Vagina (tissue), 2 donors: ENCODE measurements at places on chromosomes 12 and 14. TPM values are rescaled to one million over a fixed set of nuclear protein-coding genes. Genes with fewer than 3 reads are reported as not detected.

The DHRS7 gene
- total RNA-seq, result 43.0 TPM

The IFI27L2 gene
- 171 TPM for total RNA-seq

The DPY19L2 gene
- total RNA-seq, result 9.6 TPM

The SLC25A29 gene
- 58.9 TPM for total RNA-seq

The KCNH3 gene
- not detected for total RNA-seq

DNA sequence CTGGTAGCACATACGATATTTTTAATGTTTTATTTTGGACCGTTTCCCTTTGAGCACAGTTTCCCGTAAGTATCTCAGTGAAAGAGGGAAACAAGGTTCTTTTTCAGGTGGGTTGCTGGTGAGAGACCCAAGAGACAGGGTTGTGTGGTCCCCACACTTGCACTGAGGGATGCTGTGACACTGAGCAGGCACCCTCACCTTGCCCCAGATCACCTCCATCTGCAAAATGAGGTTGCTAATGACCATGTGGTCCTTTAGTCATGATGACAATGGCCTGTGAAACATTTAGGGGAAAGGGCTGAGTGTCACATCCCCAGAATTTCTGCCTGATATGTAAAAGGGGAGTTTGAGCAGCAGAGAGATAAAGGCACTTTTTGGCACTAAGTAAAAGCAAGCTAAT is 4.3 kb downstream of the CCND2 start:
- H3K27ac ChIP-seq, result peak overlapping the region; percentile 97
- DNase-seq, result peak; percentile 56
- no peaks in the 10 kb centered on the region for H3K36me3 ChIP-seq
- H3K27me3 ChIP-seq, result no peaks in the 10 kb centered on the region

- no peaks in the 10 kb centered on the region for H3K36me3 ChIP-seq
- no peak for DNase-seq
- no peaks in the 10 kb centered on the region for H3K4me1 ChIP-seq
- no peak overlapping the region for H3K27ac ChIP-seq
- H3K27me3 ChIP-seq, result no peaks in the 10 kb centered on the region
These were observed 596.7 kb upstream of the ATP2B1 start for GRCh38 chr12:90305379-90305778.

DNA sequence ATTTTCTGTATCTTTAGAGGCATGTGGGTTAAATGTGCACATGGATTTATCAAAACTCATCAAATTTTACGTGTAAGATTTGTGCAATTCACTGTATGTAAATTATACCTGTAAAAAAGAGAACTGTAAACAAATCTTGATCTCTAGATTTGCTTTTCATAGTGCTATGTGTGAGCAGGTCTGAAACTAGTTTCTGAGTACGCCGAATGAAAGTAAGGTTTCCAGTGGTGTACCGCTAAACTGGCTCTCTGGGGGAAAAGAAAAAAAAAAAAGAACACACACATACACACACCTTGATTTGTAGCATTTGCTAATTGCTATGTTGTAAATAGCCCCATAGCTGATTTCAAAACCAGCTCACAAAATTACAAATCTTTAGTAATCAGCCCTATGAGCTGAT is 8.6 kb upstream of the SLC41A2 start:
- DNase-seq, result no peak
- H3K27ac ChIP-seq, result no peak overlapping the region
- no peaks in the 10 kb centered on the region for H3K36me3 ChIP-seq
- no peaks in the 10 kb centered on the region for H3K4me1 ChIP-seq
- no peak overlapping the region for H3K4me3 ChIP-seq

GRCh38 chr14:72855913-72856312 is 38.0 kb downstream of the DPF3 start:
- H3K4me3 ChIP-seq, result no peak overlapping the region
- no peak overlapping the region for H3K27ac ChIP-seq
- no peak for DNase-seq
- H3K27me3 ChIP-seq, result no peaks in the 10 kb centered on the region

GRCh38 chr14:76922092-76922491 is 95.9 kb downstream of the LRRC74A start:
- DNase-seq, result no peak
- no peaks in the 10 kb centered on the region for H3K27me3 ChIP-seq
- no peak overlapping the region for H3K4me3 ChIP-seq
- H3K27ac ChIP-seq, result peak overlapping the region; percentile 7
- H3K36me3 ChIP-seq, result no peaks in the 10 kb centered on the region

- peaks cover 30% of the 10 kb centered on the region for H3K4me1 ChIP-seq
- no peaks in the 10 kb centered on the region for H3K27me3 ChIP-seq
- peak overlapping the region; percentile 90 for H3K27ac ChIP-seq
- no peaks in the 10 kb centered on the region for H3K36me3 ChIP-seq
These were observed 674 bp downstream of the NIN start for GRCh38 chr14:50830044-50830931.

DNA sequence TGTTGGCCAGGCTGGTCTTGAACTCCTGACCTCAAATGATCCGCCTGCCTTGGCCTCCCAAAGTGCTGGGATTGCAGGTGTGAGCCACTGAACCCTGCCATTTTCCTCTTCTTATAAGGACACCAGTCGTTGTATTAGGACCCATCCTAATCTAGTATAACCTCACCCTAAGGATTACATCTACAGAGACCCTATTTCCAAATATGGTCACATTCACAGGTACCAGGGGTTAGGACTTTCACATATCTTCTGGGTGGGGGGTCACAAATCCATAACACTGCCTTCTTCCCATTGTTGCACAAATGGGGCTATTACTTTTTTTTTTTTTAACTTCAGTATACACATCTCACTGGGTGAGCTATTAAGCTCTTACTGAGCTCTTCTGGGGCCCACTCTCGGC is 38.6 kb downstream of the ARF6 start:
- DNase-seq, result no peak
- no peak overlapping the region for H3K4me3 ChIP-seq
- no peak overlapping the region for H3K27ac ChIP-seq
- no peaks in the 10 kb centered on the region for H3K4me1 ChIP-seq

DNA sequence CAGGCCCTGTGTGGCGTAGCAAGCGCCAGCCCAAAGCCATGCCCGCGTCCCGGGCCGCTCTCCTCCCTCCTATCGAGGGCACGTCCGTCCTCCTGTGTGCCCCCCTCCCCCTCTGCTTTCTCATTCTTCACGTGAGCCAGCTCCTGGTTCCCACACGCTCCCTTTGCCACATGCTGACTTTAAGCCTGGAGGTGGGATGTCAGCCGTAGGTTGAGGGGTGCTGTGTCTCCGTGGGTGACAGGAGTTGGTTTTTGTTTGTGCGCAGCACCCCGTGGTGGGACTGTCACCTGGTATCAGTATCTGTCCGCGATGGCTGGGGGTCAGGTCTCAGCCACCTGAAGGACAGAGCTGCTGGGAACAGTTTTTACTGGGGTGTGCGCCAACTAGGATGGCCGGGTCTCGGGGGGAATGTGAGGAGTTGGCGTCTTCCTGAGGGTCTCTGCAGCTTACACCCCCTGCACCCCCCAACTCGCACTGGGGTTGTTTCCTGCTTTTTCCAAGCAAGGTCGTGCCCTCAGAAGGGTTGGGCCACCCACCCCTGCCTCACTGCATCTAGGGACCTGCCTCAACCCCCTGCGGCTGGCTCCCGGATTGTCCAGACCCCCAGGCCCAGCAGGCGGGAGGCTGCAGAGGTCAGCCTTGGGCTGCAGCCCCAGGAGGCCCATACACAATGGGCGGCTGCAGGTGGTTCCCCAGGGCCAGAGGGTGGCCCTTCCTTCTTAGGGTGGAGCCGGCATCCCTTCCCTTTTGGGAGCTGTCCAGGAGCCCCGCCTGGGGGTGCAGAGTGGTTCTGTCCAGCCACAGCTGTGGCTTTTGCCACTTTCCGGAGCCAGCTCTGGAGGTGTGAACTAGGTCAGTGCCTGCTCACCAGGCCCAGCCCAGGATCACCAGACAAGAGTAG is 7.3 kb downstream of the ULK1 start:
- H3K4me3 ChIP-seq, result no peak overlapping the region
- H3K4me1 ChIP-seq, result peaks cover 85% of the 10 kb centered on the region
- no peak for DNase-seq

GRCh38 chr12:105235281-105235731 is 668 bp downstream of the APPL2 start:
- H3K4me3 ChIP-seq, result peak overlapping the region; percentile 98
- H3K27ac ChIP-seq, result peak overlapping the region; percentile 97
- H3K4me1 ChIP-seq, result peaks cover 51% of the 10 kb centered on the region
- no peaks in the 10 kb centered on the region for H3K36me3 ChIP-seq
- no peak for DNase-seq
- no peaks in the 10 kb centered on the region for H3K27me3 ChIP-seq

DNA sequence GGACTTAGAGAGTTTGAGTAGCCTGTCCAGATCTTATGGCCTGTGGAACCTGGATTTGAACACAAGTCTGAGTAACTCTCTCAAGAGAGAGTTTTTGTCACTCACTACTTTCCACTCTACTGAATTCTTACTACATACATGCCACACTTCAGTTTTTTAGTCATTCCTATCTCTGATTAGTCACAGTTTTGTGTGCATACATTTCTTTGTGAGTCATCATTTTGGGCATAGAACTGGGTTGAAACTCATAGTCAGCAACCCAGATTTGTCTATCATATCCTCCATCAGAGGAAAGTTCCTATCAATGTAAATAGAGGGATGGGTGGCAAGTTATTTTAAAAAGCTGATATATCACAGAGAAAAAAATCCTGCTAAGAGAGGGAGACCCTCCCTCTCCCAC is 42.9 kb downstream of the FLRT2 start:
- H3K36me3 ChIP-seq, result no peaks in the 10 kb centered on the region
- DNase-seq, result no peak
- H3K4me3 ChIP-seq, result no peak overlapping the region
- H3K27me3 ChIP-seq, result no peaks in the 10 kb centered on the region
- H3K27ac ChIP-seq, result no peak overlapping the region
- H3K4me1 ChIP-seq, result peaks cover 11% of the 10 kb centered on the region

DNA sequence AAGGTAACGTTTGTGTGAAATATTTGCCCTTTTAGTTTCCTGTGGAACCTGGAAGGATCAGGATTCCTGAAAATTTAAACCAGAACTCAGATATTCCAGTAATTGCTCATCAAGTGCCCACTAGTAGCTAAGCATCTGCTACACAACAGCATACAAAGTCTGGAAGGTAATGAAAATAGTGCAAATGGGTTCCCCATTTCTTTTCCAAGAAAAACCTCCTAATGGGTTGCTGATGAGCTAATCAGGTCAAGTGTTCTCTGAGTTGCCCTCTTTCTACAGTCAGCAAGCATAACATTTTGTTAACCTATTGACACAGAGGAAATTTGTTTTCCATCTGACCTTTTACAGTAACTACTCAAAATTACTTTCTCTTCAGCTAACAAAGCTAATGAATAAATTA is 83.6 kb upstream of the PMCH start:
- H3K4me1 ChIP-seq, result no peaks in the 10 kb centered on the region
- H3K27ac ChIP-seq, result no peak overlapping the region
- H3K4me3 ChIP-seq, result no peak overlapping the region
- DNase-seq, result no peak

DNA sequence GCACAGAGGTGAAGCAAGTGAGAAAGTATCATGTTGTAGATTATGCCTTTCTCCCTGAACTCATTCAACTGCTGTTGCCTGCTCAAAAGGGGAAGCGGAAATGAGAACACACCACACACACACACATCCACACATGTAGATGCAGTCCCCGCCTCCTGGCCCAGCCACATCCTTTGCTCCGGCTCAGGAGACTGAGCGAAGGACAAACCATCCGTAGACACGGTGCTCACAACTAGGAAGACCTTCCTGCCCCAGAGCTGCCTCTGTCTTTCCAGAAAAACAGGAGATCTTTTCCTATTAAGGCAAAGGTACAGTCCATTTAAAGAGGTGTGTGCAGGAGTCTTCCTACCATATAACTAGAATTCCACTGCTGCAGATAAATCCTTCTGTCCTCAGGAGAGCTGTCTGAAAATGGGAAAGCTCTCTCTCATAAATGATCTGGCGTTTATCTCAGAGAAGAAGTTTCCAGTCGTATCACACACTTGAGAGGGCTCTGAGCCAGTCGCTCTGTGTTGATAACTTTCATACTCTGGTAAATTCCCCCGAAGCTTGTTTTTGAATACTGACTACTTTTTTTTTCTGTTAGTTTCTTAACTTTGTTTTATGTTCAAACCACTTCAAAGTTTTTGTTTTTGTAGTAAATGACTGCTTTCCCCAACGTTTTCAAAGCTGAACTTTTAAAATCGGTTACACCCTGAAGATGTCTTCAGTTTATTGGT is at the start of gene TESPA1:
Gene TESPA1, minus strand, starts transcription at position 105 of the 719 bp plus-strand sequence. CDS start 10,200 bp downstream, outside the sequence.
- no peak for DNase-seq
- no peaks in the 10 kb centered on the region for H3K27me3 ChIP-seq
- no peaks in the 10 kb centered on the region for H3K36me3 ChIP-seq
- H3K27ac ChIP-seq, result peak within 1 kb of the TSS; percentile 54

DNA sequence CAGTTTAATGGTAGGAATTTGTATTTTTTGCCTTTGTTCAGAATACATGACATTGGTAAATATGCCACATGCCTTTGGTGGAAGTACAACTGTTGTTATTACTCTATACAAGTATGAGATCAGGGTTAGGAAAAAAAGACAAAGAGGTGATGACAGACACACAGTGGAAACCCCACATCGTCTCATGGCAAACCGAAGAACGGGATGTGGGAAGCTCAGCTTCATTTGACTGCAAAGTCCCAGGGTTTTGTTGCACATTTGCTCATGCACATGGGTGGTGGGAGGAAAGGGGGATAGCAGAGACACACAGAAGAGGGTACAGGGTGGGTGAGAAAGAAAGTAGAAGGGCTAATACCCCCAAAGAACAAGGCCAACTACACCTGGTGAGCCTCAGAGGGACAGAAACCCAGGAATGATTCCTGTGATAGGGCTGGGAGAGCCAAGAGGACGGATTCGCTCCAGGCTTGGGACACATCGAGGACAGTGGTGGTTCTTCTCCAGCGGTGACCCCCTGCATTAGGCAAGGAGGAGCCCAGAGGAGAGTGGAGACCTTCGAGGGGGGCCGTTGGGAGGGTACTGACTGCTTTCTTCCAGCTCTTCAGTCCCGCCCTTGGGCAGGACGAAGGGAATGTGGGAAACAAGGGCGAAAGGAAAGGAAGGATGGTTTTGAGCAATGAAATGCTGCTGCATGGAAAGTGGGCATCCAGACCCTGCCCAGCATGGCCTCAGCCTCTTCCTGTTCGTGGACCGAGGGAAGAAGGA is 8.1 kb downstream of the VAMP1 start:
- H3K27me3 ChIP-seq, result no peaks in the 10 kb centered on the region
- peak overlapping the region; percentile 21 for H3K27ac ChIP-seq
- no peak for DNase-seq

DNA sequence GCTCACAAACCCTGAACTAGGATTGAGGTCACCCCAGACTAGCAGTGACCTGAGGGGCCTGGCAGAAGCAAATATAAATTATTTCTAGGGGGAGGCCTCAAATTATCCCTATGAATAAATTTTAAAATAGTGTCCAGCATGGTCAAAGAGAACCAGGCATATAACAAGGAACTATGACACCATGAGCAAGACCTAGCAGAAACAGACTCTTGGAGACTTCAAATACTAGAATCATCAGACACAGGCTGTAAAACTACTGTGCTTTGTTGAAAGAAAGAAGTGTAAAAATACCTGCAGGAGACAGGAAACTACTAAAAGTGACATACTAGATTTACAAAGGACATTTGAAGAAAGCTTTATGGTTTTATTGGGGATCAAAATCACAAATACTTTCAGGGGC is 3.2 kb upstream of the BCL7A start:
- no peak overlapping the region for H3K27ac ChIP-seq
- no peak for DNase-seq
- no peaks in the 10 kb centered on the region for H3K27me3 ChIP-seq
- peaks cover 12% of the 10 kb centered on the region for H3K4me1 ChIP-seq
